ENCODE measurements at places on chromosomes 16 and 17.

- DNase-seq, result no peak
Measured at GRCh38 chr16:28303132-28303531, 10.8 kb downstream of the SBK1 start.

DNA sequence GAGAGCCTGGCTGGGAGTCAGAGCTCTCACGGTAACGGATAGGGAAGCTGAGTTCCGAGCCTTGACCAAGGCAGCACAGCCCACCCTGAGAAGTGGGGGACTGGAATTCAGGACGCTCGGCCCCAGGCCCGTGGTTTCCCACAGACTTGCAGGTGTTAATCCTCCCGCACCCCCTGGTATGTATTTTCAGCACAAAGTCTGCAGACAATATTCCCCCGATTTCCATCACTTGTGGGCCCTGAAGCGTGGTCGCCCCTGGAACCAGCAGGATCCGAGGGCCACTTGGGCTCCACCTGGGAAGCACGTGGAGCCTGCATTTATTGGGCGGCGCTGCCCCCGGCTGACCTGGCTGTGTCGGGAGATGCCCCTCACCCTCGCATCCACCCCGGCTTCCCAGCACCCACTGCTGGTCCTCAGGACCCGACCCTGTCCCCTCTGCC is 60.2 kb downstream of the WSB1 start:
- no peak for DNase-seq

DNA sequence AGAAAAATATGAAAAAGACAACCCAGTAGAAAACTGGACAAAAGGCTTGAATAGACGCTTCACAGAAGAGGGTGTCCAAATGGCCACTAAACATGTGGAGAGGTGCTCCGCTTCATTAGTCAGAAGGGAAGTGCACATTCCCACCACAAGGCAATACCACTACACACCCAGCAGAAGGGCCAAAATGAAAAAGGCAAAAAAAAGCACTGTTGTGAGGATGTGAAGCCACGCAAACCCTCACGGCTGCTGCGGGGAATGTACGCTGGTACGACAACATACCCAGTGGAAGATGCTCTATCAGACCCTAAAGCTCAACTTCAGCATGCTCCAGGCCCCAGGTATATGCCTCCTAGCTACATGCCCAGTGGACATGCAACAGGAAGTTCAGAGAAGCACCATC is 17.0 kb downstream of the PIK3R5 start:
- no peak for DNase-seq

DNA sequence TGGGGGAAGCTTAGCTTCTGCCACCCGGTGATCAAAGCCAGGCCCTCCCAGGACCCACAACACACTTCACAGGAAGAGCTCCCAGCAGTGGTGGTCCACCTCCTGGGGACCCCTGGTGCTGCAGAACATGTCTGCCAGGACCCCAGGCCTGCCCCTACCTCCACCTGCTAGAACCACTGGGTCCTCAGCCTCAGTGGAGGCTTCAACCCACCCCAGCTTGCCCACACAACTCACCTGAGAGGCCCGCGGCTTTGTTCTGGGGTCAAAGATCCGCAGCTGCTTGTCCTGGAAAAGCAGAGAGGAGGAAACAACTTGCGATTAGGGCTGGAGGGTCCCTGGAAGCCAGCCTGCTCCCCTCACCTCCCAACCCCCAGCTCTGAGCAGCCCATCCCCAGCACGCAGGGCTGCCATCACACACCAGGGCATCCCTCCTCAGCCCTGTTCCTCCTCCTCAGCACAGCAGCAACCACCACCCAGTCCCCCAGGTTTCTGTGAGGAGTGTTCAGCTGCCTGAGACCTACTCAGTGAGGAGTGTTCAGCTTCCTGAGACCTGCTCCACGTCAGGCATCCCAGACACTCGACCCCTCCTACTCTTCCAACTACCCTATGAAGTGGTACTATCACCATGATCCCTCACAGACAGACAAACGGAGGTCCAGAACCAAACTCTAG is 21.2 kb downstream of the CORO7 start:
- DNase-seq, result no peak

GRCh38 chr16:66261826-66262225 is 104.7 kb upstream of the CDH5 start:
- no peak for DNase-seq

- DNase-seq, result peak; percentile 72
Measured at GRCh38 chr17:42458497-42459255, at the start of gene ATP6V0A1. Gene ATP6V0A1 (plus strand): TSS chr17:42458878. CDS start chr17:42460895, 2,017 bp downstream.

DNA sequence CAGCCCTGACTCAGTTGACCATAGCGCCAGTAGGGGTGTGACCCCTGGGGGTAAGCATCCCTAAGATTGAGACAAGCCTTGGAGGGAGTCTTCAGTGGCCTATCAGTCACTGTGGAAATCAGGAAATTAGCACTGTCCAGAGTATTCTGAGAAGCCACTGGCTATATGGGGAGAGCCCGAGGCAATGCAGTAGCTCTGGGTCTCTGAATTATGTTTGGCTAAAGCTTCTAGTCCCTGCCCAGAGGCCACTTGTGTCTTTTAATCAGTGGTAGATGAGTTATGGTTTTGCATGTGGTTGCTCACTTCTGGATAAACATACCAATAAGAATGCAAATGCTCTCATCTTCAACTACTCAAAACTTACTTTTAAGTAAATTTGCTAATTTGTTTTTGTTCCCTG is 100.6 kb upstream of the TOX3 start:
- DNase-seq, result no peak

- DNase-seq, result no peak
Measured at GRCh38 chr17:68701046-68701445, 99.9 kb upstream of the FAM20A start.

All from stimulated activated CD8-positive, alpha-beta memory T cell treated with anti-CD3 and anti-CD28 coated beads, Interleukin-12 subunit alpha, Interleukin-12 subunit beta, amount 100 ng/mL, for 1 hour (primary cell).